Stimulated activated CD4-positive, alpha-beta T cell treated with anti-CD3 and anti-CD28 coated beads, Interleukin-2, amount 100 ng/mL, for 24 hours (primary cell): ENCODE measurements at places on chromosomes 3 and 15.
A peak's percentile ranks its signal among the peaks of the same experiment; 100 is the strongest.

DNA sequence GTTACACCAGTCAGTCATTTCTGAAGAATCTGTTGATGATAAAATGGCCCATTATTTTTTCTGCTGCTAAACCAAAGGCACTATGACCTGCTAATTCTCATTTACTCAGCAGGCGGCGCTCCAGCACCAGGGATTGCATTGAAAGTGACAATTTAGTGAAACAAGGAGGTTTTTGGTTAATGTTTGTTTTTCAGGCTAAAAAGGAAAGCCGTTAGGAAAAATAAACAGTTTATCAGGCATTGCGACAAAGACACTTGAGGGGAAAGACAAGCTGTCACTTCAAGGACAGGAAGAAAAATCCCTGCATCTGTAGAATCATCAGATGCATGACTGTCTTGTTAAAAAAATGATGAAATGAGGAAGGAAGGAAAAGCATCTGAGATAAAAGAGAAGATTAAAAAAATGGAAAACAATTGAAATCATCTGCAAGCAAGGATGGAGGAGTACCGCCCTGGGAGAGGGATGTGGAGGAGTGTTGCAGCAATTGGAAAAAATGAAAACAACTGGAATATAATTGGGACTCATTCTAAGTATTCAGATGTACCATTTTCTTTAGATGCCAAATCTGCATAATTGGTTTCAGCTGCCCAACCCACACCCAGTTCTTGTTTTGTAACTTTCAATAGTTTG lies 54.0 kb downstream of the NR1D2 start:
- peak; percentile 74 for DNase-seq

GRCh38 chr3:42838571-42838970 lies 29.3 kb downstream of the ACKR2 start:
- no peak for DNase-seq

DNA sequence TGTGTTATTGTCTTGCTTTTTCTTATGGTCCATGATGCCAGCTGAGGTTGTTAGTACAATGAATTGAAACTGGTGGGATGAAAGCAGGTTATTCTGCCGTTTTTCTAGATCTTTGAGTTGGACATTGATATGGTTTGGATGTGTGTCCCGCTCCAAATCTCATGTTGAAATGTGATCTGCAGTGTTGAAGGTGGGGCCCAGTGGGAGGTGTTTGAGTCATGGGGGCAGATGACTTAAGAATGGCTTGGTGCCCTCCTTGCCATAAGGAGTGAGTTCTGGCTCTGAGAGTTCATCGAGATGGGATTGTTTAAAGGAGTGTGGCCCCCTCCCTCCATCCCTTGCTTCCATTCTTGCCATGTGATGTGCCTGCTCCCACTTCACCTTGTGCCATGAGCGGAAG lies 80.3 kb upstream of the PIAS1 start:
- no peak for DNase-seq

DNA sequence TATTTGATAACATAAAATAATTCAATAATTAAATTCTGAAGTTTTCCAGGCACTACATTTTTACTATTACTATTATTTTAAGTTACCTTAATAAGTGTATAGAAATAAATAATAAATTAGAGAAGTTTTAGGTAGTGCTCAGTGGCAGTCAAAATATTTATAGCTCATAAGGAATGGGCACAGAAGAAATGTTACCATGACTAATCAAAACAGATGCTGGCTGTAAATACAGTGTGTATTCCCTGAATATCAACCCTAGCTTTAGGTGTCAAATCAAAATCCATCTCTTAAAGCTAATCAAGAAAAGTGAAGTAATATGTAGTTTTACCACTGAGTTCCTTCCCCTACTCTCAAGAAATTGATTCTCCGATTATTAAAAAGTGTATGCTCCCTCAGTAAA lies 35.5 kb downstream of the ZBTB20 start:
- no peak for DNase-seq
